ENCODE measurements at places on chromosomes 3 and 15.
A peak's percentile ranks its signal among the peaks of the same experiment; 100 is the strongest.

- H3K36me3 ChIP-seq = no peaks in the 10 kb centered on the region
- H3K4me3 ChIP-seq = no peak overlapping the region
- no peaks in the 10 kb centered on the region for H3K4me1 ChIP-seq
- no peak for DNase-seq
- H3K27me3 ChIP-seq = no peaks in the 10 kb centered on the region
Observed at GRCh38 chr15:90318591-90318990, 33.5 kb upstream of the ZNF774 start.

GRCh38 chr3:142858043-142858442 is 30.8 kb downstream of the PCOLCE2 start:
- DNase-seq = no peak
- H3K36me3 ChIP-seq = no peaks in the 10 kb centered on the region
- no peaks in the 10 kb centered on the region for H3K4me1 ChIP-seq
- H3K27ac ChIP-seq = no peak overlapping the region
- no peak overlapping the region for H3K4me3 ChIP-seq
- H3K27me3 ChIP-seq = peaks cover 6% of the 10 kb centered on the region

- no peaks in the 10 kb centered on the region for H3K36me3 ChIP-seq
- H3K27ac ChIP-seq = no peak overlapping the region
- no peaks in the 10 kb centered on the region for H3K27me3 ChIP-seq
Observed at GRCh38 chr3:85589145-85589544, 630.4 kb downstream of the CADM2 start.

DNA sequence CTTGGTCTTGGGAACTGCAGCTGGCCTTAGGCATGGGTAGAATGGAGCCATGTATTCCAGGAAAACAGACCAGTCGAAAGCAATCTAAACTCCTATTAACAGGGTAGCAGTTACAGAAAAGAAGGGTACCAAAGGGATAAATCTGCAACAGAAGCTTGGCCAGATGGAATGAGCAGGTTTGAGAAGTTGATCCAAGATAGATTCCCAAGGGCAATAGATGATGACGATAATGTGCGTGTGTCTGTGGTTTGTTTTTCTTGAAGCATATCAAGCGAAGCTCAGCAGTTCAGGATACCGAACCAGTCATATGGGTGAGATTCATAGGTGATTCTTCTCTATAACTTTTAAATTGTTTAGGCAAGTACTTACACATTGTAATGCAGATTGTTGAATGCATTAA is 203.8 kb upstream of the SEMA6D start:
- DNase-seq = no peak
- no peak overlapping the region for H3K4me3 ChIP-seq
- H3K4me1 ChIP-seq = no peaks in the 10 kb centered on the region
- no peaks in the 10 kb centered on the region for H3K27me3 ChIP-seq
- H3K27ac ChIP-seq = no peak overlapping the region

DNA sequence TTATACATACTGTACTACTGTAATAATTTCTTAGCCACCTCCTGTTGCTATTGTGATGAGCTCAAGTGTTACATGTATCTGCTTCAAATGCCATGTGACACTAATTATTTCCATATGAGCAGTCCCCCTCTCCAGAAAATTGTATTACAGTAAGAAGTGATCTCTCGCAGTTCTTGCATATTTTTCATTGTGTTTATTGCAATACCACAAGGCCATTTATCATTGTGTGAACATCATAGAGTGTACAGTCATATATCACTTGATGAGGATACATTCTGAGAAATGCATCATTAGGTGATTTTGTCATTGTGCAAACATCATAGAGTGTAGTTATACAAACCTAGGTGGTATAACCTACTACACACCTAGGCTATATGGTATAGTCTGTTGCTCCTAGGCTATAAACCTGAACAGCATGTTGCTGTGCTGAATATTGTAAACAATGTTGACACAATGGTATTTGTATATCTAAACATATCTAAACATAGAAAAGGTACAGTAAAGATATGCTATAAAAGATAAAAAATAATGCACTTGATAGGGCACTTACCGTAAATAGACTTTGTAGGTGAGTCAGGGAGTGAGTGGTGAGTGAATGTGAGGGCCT is 189.6 kb upstream of the MLF1 start:
- DNase-seq = no peak
- no peak overlapping the region for H3K27ac ChIP-seq
- H3K36me3 ChIP-seq = no peaks in the 10 kb centered on the region
- no peaks in the 10 kb centered on the region for H3K27me3 ChIP-seq

DNA sequence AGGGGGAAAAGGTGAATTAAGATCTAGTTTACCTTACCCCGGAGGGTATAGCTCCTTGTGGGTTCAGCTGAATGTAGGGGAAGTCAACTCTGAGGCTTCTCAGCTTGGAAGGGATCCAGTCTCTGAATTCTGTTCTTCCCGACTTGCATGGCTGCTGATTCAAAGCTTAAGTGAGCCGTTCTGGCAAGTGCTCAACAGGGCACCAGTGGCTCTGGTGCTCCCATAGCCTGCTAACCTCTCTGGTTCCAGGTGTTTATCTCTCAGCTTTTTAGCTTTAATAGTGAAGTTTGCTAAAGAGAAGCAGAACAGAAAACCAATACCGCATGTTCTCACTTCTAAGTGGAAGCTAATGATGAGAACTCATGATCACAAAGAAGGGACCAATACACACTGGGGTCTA is 46.3 kb upstream of the RBP1 start:
- H3K27me3 ChIP-seq = no peaks in the 10 kb centered on the region
- H3K4me1 ChIP-seq = no peaks in the 10 kb centered on the region
- no peaks in the 10 kb centered on the region for H3K36me3 ChIP-seq
- no peak for DNase-seq
- H3K27ac ChIP-seq = no peak overlapping the region

DNA sequence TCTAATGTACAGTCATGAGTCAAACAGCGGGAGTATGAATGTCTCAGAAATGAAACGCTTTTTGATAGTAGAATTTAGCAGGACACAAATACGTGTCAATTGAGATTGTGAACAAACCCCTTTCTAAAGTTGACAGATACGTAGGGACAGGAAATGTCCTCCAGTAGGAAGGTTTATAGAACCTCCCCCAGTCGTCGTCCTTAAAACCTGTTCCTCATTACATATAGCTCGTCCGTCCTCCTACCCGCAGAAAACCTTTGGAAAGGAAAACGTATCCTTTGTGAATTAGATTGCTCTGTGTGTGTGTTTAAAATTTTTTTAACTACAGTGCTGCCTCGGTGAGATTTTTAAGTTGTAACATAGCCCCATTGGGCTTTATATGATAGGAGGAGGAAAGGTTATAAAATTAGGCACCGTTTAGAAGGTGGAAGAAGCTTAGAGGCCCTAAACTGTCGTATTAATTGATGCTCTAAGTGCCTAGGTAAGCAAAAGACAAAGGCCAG is 4.1 kb downstream of the UBE2E1 start:
- H3K4me3 ChIP-seq = peak overlapping the region; percentile 60
- no peak for DNase-seq
- no peaks in the 10 kb centered on the region for H3K4me1 ChIP-seq
- peak overlapping the region; percentile 96 for H3K27ac ChIP-seq
- H3K36me3 ChIP-seq = no peaks in the 10 kb centered on the region

DNA sequence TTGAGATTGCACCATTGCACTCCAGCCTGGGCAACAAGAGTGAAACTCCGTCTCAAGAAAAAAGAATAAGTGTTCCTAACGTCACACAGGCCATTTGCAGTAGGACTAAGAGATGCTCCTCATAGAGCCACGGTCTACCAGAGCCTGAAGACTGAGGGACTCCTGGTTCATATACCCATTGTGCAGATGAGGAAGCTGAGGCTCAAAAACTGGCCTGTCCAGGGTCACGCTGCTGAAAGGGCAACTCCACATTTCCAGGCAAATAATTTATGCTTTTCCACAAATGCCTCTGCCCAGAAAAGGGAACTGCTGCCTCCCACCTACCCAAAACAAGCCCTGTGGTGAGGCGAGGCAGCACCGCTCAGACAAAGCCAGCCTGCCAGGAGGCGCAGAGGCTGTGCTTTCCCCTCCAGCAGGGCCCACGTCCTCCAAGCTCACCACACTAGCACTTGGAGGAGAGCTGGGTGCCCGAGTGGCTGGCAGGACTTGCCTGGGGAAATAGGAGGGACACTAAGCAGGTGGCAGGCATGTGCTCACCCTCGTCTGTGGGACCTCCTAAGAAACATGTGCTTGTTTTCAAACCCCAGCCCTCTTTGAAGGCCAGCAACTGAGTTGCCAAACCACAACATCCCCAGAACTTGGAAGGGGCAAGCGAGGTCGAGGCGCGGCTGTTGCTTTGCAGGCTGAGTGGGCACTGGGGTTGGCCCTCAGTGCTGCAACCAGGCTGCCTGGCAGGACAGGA is 195.6 kb downstream of the XXYLT1 start:
- peak; percentile 30 for DNase-seq
- H3K4me1 ChIP-seq = no peaks in the 10 kb centered on the region
- H3K27me3 ChIP-seq = no peaks in the 10 kb centered on the region
- no peak overlapping the region for H3K4me3 ChIP-seq
- no peaks in the 10 kb centered on the region for H3K36me3 ChIP-seq
- no peak overlapping the region for H3K27ac ChIP-seq

- H3K36me3 ChIP-seq = no peaks in the 10 kb centered on the region
- H3K27ac ChIP-seq = no peak overlapping the region
- H3K4me1 ChIP-seq = no peaks in the 10 kb centered on the region
- H3K27me3 ChIP-seq = no peaks in the 10 kb centered on the region
Observed at GRCh38 chr15:101159096-101159935, 92.5 kb downstream of the CHSY1 start.

DNA sequence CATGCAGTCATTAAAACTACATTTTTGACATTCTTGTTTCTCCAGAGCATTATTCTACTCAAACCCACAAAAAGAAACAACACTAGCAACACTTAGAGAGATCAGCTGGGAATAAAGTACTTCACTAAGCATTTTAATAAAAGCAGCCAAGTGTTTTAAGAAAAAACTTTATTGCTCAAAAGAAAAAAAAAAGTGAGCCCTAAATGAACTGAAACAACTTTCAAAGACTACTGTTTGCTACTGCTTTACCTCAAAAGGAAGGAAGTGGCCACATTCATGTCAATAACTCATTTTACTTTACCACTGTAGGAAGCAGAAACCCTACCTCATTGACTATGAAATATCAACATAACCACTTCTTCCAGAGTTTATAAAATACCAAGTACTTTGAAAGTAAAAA is 91.3 kb downstream of the UACA start:
- H3K27ac ChIP-seq = no peak overlapping the region
- no peak overlapping the region for H3K4me3 ChIP-seq
- no peak for DNase-seq
- no peaks in the 10 kb centered on the region for H3K36me3 ChIP-seq
- no peaks in the 10 kb centered on the region for H3K4me1 ChIP-seq

DNA sequence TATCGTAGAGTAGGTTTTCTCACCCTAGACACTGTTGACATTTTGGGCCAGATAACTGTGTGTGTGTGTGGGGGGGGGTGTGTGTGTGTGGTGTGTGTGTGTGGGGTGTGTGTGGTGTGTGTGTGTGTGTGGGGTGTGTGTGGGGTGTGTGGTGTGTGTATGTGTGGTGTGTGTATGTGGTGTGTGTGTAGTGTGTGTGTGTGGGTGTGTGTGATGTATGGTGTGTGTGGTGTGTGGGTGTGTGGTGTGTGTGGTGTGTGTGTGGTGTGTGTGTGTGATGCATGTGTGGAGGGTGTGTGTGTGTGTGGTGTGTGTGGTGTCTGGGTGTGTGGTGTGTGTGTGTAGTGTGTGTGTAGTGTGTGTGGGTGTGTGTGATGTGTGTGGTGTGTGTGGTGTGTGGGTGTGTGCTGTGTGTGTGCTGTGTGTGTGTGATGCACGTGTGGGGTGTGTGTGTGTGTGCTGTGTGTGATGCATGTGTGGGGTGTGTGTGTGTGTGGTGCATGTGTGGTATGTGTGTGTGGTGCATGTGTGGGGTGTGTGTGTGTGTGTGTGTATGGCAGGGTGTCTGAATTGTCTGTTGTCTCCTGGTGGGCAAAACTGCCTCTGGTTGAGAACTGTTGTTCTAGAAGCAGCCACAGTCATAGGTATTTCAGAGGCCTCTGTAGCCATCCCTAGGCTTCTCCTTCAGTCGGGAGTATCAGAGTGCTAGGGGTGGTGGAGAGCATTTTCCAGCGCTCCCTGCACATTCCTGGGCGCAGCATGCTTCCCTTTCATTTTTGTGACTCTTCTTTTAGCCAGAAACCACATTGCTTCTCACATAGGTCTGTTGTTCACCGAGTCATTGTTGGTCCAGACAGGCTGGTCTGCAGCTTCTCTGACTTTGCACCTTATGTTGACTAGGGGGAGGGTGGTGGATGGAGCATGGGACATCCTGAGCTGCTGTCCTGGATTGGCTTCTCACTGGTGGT is 84.4 kb downstream of the THSD4 start:
- no peaks in the 10 kb centered on the region for H3K36me3 ChIP-seq
- no peak overlapping the region for H3K27ac ChIP-seq
- no peak overlapping the region for H3K4me3 ChIP-seq
- DNase-seq = no peak
- H3K4me1 ChIP-seq = no peaks in the 10 kb centered on the region

GRCh38 chr3:159654183-159655134 is 334.2 kb upstream of the IL12A start:
- H3K4me1 ChIP-seq = no peaks in the 10 kb centered on the region
- no peaks in the 10 kb centered on the region for H3K27me3 ChIP-seq
- no peak overlapping the region for H3K27ac ChIP-seq
- no peaks in the 10 kb centered on the region for H3K36me3 ChIP-seq
- H3K4me3 ChIP-seq = no peak overlapping the region

GRCh38 chr3:107931326-107931725 is 159.5 kb downstream of the CD47 start:
- no peaks in the 10 kb centered on the region for H3K36me3 ChIP-seq
- no peak overlapping the region for H3K27ac ChIP-seq
- no peak for DNase-seq
- no peaks in the 10 kb centered on the region for H3K27me3 ChIP-seq

DNA sequence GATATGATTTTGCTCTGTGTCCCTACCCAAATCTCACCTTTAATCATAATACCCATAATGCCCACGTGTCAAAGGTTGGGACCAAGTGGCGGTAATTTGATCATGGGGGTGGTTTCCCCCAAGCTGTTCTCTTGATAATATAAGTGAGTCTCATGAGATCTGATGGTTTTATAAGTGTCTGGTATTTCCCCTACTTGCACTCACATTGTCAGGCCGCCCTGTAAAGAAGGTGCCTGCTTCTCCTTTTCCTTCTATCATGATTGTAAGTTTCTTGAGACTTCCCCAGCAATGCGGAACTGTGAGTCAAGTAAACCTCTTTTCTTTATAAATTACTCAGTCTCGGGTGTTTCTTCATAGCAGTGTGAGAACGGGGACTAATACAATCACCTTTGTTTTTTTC is 279.8 kb downstream of the ARPP21 start:
- no peaks in the 10 kb centered on the region for H3K36me3 ChIP-seq
- no peaks in the 10 kb centered on the region for H3K4me1 ChIP-seq
- no peak overlapping the region for H3K4me3 ChIP-seq
- no peak overlapping the region for H3K27ac ChIP-seq
- no peaks in the 10 kb centered on the region for H3K27me3 ChIP-seq

GRCh38 chr3:16944356-16944755 is 59.6 kb downstream of the PLCL2 start:
- no peak overlapping the region for H3K4me3 ChIP-seq
- H3K27me3 ChIP-seq = no peaks in the 10 kb centered on the region
- H3K36me3 ChIP-seq = no peaks in the 10 kb centered on the region
- H3K27ac ChIP-seq = no peak overlapping the region

- no peaks in the 10 kb centered on the region for H3K36me3 ChIP-seq
- peak overlapping the region; percentile 73 for H3K27ac ChIP-seq
- no peaks in the 10 kb centered on the region for H3K27me3 ChIP-seq
Observed at GRCh38 chr3:124985349-124985748, 50.8 kb upstream of the MUC13 start.
